ENCODE measurements at places on chromosomes 6 and 20.

- no peak for DNase-seq
These were observed 1383.5 kb upstream of the DEFB115 start for GRCh38 chr20:29873946-29874345.

DNA sequence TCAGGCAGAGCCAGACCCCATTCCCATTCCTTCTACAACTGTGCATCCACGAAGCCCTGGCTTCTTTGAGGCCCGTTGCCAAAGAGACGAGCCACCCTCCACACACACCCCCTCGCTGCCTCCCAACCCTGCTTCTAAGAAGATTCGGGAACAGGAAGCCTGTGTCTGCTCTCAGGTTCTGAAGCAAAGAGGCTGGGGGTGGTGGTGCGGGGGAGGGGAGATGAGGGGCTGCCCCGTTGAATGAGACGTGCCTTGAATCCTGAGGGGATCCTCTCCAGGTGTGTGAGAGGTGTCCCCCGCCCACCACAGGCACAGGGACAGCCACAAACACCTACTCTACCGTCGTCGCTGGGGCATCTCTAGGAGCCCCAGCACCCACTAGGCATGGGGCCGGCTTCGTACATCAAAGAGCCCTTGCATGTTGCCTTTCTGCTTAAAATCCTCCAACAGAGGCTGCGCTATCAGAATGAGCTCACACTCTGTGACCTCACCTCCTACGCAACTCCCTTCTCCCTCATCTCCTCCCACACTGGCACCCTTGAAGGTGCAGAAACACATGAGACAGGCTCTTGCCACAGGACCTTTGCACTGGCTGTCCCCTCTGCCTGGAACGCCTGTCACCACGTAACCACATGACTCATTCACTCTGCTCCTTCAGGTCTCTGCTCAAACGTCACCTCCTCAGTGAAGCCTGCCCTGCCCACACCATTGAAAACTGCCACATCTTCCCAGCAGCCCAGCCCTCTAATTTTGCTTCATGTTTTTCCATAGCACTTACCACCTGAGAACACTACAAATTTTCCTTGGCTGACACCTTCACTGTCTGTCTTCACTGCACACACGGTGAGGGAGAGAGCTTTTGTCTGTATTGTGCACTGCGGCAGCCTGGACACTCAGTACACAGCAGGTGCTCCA, 58.5 kb downstream of the PREX1 start:
- DNase-seq: no peak

GRCh38 chr6:107832151-107833056, 8.3 kb upstream of the SCML4 start:
- no peak for DNase-seq

DNA sequence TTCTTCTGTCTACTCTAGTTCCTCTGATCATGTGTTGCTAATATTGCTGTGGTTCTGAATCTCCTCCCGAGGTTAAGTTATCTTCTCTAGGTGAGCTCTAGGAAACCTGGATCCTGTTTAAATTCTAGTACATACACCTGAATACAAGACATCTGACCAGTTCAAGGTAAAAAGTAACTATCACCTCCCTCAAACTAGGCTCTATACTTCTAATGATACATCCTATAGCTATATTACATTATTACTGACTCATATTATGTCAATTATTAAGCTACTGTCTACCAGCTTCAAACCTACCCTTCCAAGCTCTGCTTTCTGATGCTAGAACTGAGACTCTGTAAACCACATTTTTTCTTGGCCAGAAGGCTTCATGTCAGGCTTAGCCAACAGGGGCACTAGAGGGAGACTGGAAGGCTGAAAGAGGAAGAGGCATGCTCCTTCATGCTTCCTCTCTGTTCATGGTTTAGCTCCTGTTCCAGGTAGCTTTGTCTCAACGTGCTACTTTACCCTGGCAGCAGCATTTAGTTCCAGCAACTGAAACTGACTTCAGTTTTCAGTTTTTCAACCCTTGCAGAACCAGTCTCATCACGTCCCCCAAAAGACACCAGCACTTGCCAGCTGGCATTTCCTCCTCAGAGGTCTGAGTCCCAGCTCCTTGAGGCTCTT, 148.4 kb upstream of the TOP1 start:
- no peak for DNase-seq

DNA sequence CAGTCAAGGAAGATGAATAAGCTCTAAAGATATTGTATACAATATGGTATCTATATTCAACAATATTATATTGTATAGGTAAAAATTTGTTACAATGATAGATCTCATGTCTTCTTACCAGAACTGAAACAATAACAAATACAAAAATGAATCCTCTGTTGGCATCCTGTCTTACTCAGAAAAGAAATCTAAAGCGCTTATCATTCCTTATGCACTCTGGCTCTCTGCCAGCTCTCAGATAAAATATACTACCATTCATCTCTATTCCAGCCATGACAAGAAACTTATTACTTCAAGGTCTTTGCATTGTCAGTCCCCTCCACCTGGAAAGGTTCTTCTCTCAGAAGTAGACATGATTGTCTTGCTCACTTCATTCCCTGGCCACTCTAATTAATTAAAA, 138.6 kb downstream of the THEMIS start:
- no peak for DNase-seq

DNA sequence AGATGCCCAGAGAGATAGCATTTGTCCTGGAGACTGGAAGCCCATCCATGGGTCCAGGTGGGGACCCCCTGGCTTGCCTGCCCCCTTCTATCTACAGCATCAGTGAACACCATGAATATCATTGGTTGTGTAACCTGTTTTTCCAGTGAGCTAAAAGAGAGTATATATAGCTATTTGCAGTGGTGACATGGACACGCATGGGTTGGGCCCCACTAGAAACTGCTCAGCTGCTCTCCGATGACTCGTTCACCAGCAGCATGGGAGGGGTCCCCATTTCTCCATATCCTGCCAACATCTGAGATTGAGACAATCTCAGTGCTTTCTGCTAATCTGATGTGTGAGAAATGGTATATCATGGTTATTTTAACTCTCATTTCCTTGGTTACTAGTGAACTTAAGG, 4.0 kb upstream of the ZC3H12D start:
- peak; percentile 17 for DNase-seq

DNA sequence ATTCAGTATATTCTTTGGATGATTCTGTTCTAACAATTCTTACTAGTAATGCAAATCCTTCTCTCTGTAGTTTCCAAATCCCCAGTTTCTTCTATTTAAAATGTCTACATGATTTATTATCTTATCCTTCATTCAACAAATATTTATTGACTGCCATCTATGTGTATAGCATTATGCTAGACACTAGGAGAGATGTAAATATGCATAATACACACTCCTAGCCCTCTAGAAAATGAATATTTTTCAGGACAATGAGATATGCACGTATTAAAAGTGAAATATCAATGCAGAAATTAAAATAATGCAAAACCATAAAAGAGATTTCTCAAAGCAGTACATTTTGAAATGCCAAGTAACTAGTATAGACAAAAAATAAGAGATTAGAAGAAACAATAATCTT, 293.5 kb upstream of the CNR1 start:
- no peak for DNase-seq

- no peak for DNase-seq
These were observed 71.3 kb downstream of the ATXN1 start for GRCh38 chr6:16689788-16690607.
